Fibroblast of skin of right biceps (primary cell): ENCODE measurements at places on chromosomes 1 and 21.

GRCh38 chr1:33088119-33088906, 7.4 kb downstream of the AZIN2 start:
- no peak for DNase-seq

DNA sequence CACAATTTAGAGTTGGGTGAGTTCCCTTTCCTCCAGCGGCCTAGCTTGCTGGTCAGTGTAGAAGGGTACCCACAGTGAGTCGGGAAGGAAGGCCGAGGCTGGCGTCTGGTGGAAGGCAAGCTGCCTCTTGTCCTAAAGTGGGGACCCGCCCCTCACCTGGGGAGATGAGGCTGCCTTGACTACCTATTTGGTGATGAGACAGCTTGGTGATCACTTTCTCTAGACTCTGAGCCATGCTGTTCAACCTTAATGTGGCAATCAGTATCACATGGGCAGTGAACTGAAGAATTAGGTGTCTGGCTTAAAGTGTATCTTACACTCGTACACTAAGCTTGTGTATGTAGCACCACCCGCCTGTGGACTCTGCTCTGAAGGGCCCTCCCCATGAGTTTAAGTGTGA, 100.7 kb downstream of the COLGALT2 start:
- no peak for DNase-seq

DNA sequence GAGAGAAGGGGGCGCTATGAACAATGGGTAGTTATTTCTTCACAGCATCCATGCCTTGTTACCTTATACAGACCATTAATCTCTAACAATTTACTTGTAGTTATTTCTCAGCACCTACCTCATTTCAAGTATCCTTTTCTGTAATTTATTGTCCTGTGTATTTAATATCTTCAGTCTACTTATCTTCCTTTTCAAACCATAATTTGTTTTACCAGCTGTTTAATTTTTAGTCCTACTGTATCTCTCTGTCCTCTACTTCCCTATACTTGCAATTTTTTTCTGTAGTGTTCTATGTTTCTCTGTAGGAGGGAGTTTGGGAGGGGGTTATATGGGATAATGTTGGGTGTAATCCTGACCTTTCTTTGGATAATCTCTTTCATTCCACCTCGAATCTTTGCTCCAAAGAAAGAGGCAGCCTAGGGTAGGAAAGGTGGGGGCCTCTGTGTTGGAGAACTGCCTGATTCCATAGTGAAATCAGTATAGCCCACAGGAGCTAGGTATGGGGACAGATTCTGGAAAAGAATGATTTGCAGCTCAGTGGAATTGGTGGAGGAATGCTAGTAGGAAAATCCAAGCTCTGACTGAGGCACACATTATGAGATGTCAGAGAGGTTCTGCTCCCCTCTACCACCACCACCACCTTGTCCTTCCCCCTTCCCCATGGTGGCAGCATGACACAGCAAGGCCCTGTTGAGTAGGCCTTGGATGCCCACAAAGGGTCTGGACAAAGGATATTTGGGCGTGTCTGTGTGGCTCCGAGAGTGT, 642 bp downstream of the MLLT11 start:
- peak; percentile 39 for DNase-seq

- DNase-seq, result no peak
Measured at GRCh38 chr1:22918644-22919043, 54.0 kb downstream of the LACTBL1 start.

GRCh38 chr1:211711315-211711705, 35.9 kb upstream of the NEK2 start:
- no peak for DNase-seq

DNA sequence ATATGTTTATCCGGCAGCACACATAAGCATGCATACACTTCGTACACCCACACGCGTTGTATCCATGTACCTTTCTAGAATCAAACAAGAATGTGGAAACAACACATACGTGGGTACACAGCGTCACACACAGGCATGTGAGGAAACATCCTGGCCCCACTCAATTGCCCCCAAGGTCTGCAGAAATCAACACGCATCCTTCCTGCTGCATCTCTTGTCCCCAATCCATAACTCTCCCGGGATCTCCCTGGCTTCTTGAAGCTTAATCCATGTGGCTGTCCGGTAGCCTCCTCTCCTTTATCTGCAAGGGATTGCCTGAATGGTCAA, 5.5 kb upstream of the TBX15 start:
- no peak for DNase-seq

DNA sequence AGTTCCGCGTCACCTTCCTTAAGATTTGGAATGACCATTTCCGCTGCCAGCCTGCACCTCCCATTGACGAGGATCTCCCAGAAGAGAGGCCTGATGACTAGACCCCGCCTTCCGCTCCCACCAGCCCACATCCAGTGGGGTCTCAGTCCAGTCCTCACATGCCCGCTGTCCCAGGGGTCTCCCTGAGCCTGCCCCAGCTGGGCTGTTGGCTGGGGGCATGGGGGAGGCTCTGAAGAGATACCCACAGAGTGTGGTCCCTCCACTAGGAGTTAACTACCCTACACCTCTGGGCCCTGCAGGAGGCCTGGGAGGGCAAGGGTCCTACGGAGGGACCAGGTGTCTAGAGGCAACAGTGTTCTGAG, 9.8 kb downstream of the MYBPH start:
- no peak for DNase-seq

DNA sequence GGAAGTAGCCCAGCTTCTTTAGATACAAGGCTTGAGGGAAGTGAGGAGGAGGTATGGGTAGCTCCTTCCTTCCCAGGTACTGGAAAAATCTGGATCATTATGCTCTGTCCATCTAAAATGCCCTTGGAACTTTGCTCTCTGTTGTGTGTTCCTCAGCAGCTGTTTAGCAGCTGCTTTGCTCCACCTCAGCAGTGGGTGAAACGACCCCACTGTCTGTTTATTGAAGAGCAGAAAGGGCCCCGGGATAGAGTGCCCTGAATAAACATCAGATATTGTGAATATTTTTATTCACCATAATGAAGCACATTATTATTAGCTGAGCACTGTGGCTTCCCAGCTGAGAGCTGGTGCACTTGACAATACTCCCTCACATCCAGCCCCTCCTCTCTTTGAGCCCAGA, 237.9 kb downstream of the PBX1 start:
- DNase-seq, result no peak

DNA sequence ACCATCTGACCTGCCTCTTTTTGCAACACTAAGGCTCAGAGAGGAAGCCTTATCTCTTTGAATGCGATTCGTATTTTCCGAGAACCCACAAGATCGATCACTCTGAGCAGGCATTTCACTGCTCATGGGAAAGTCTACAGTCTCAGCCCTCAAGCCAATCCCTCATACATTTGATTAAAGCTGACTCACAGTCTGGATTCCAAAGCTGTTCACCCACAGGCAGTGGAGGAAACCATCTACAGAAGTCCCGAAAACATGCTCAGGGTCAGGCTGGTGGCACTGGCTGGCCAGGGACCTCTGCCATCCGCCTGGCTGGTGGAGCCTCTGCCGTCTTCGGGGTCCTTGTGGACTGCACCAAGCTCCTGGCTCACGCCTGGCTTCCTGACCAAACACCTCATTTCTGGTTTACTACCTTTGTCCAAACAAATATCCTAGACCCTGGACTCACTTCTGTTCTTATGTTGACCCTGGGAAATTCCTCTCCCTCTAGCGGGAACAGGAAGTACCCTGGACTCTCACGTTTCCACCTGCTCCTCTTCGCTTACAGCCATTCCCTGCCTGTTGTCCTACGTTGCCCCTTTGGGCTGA, 650.0 kb downstream of the SMYD3 start:
- peak; percentile 89 for DNase-seq

GRCh38 chr1:213996320-213997037, 8.7 kb downstream of the PROX1 start:
- DNase-seq, result no peak

GRCh38 chr1:38941527-38942019, at the start of gene RHBDL2:
RHBDL2 (minus strand) TSS chr1:38941830; CDS start chr1:38919212, 22,618 bp downstream.
- no peak for DNase-seq

DNA sequence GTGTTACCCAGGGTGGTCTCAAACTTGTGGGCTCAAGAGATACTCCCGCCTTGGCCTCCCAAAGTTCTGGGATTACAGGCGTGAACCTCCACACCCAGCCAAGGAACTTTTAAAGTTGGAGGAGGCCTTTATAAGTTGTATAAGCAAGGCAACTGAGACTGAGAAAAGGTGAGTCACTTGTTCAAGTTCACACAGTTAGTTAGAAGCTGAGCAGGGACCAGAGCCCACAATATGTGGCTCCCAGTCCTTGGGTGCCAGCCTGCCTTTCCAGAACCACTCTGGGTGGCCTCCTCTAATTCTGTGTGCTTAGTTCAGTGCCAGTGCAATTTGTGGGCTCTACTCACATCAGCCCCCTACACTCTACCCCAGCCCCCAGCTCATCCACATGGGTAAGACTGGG, 3.7 kb downstream of the RAB25 start:
- no peak for DNase-seq

GRCh38 chr1:197063212-197063611, 3.8 kb downstream of the F13B start:
- DNase-seq, result no peak

DNA sequence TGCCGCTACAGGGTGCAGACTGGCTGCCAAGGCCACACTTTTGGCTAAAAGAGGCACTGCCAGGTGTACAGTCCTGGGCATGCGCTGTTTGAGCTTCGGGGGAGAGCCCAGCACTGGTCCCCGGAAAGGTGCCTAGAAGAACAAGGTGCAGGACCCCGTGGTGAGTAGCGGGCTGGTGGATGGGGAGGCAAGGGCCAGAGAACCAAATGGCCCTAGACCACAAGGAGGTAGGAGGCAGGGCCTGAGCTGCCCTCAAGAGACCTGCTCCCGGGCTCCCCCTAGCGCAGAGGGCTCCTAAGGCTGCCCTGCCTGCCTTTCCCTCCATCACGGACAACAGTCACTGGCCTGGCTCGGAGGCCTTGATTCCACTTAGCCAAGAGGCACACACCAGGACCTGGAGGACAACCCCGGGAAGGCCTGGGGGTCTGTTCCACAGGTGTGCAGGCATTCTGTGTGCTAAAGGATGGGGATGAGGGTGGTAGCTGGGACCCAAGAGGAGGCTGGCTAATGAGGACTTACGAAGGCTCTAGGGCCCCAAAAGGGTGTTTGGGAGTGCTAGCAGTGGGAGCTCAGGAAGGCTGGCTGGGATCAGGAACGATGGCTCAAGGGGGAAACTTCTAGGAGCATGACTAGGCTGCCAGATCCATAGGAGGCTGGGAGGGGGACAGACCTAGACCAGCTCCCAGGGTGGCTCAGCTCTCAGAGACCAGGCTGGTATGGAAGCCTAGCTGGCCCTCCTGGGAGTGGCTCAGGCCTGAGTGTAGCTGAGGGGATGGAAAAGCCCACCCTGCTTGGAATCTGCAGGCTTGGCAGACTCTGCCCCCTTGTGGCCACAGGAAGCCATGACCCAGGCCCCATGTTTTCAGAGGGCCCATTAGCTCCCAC, 742 bp downstream of the ARTN start:
- DNase-seq, result peak; percentile 65

DNA sequence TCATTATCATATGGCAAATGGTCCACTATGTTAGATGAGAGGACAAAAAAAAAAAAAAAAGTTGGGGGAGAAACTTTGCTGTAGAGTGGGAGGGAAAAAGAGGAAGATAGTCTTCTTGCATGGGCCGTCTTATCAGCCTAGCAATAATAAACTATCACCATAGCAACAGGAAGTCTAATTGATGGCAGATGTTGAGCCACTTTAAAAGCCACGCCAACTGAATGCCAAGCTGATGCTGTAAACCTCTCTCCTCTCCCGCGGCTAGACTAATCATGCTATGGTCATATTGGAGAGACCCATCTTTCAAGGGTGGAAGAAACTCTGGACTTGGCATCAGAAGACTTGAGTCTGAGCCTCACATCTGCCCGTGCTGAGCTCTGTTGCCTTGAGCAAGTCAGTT, 122.2 kb upstream of the HOOK1 start:
- peak; percentile 96 for DNase-seq

DNA sequence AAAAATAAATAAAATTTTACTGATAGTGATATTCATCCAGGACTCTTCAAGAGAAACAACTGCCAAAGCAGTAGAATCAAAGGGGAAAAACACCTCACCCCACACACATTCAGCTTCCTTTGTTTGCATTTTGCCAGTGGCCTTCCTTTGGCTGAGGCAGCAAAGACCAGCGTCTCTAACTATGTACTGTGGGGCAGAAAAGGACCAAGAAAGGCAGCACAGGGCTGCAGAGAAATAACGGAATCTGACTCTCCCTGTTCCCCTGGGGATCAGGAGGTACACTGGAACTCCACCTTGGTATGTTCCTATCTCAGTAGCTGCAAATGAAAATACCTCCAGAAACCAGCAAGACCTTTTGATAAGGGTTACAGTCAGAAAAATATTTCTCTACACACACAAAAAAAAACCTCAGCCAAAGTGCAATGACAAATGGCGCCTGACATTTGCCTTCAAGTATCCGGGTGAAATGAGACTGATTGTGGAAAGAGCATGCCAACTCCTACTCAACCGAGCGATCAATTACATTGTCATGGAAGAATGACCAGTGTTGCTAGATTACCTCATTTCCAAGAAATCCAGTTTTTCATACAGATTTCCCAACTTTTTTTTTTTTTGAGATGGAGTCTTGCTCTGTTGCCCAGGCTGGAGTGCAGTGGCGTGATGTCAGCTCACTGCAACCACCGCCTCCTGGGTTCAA, 50.9 kb downstream of the TARBP1 start:
- no peak for DNase-seq

GRCh38 chr21:43970551-43970950, 41.6 kb upstream of the TRAPPC10 start:
- DNase-seq, result no peak

DNA sequence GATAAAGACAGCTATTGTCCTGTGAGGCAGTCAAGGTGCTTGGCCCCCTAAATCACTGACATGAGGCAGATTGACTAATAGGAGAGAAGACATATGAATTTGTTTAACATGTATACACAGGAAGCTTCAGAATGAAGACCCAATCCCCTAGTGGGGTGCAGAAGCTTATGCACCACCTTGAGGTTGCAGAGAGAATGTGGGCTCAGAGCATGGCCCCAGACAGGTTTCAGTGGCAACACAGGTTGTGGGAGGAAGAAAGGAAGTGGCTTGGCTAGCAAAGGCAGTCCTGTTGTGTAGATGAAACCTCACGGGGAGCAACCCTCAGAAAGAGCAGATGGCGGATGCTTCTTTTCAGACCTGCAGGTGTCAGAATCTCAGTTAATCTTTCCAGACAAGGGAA, 37.0 kb upstream of the PARP1 start:
- DNase-seq, result no peak

GRCh38 chr1:57222801-57223200, 201.1 kb downstream of the DAB1 start:
- DNase-seq, result no peak

- no peak for DNase-seq
Measured at GRCh38 chr1:116345011-116345410, 28.0 kb upstream of the ATP1A1 start.

DNA sequence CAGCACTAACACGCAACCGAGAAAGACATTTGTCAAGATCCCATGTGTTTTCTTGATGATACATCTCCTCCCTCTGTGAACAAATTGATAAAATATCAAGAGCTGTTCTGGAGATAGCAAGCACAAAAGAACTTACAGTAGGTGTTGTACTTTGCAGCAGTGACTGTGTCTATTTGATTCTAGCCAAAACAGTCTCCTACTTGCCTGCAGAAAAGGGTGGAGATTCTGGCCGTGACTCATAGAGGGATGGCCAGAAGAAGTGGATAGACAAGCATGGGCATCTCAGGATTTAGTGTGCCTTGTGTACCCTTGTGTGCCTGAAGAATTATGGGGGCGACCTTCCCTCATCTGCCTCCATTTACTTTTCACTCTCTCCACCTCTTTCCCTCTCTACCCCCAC, 458.4 kb upstream of the LRRC7 start:
- no peak for DNase-seq
